ENCODE measurements at places on chromosomes 4 and X. TPM values are rescaled to one million over a fixed set of nuclear protein-coding genes. Genes with fewer than 3 reads are reported as not detected.

DNA sequence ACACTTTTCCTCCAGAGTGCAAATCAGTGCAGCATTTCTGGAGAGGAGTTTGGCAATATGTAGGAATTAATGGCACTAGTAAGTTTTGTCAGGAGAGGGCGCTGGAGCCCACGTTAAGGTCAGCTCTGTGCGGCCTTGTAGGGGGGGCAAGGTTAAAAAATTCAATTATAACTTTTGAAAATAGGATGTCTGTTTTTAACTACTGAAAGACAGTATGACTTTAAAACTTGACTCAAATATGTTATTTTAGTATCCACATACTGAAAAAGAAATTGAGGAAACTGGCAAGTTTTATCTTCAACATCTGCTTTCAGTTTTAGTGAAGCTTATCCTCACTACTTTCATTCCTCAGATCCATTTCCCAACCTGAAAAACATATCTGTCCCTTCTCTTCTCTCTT is 30.9 kb upstream of the HSD17B13 start:
- H3K36me3 ChIP-seq = peaks cover 4% of the 10 kb centered on the region
- no peaks in the 10 kb centered on the region for H3K4me1 ChIP-seq
- no peak overlapping the region for H3K27ac ChIP-seq
- no peaks in the 10 kb centered on the region for H3K27me3 ChIP-seq
- DNase-seq = no peak

DNA sequence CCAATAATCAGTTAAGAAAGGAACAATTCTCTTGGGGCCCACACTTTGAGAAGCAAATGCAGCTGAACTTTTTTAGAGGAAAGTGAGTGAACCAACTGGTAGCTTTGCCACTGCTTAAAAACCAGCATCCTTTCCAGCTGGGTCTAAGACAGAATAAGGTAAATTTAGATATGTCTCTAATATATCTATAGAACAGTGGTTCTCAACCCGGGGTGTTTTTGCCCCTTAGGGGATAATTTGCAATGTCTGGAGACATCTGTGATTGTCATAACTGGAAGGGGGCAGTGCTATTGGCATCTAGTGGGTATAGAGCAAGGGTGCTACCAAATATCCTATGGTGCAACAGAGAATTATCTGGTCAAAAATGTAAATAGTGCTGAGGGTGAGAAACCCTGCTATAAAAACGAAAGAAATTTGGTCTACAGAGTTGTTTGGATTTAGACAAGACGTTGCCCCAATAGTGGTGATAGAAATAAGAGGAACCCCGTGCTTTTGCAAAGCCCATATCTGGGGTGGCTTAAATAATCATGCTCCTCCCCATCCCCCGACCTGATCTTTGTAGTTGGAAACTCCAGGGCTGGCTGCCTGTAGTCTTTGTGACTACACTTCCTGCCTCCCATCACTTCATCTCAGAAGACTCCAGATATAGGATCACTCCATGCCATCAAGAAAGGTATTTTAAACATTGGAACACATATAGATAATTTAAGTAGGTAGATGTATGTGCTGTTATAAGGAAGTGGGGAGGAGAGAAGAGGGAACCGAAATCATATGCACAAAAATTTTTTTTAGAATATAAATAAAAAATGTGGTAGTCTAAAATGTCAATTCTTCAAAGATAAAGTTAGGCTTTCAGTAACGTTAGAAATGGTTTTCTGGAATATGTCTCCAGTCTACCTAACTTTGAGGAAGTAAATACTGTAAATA is at the start of gene TLR7:
TSS of gene TLR7 (plus strand) at position 622 of the 927 bp plus-strand sequence. CDS start 507 bp downstream, outside the sequence.
- H3K27me3 ChIP-seq = no peaks in the 10 kb centered on the region
- H3K27ac ChIP-seq = no peak within 1 kb of the TSS
- H3K36me3 ChIP-seq = no peaks in the 10 kb centered on the region
- H3K4me3 ChIP-seq = no peak within 1 kb of the TSS
- DNase-seq = no peak

- no peak for DNase-seq
- no peak overlapping the region for H3K4me3 ChIP-seq
- H3K36me3 ChIP-seq = no peaks in the 10 kb centered on the region
- no peaks in the 10 kb centered on the region for H3K4me1 ChIP-seq
- no peaks in the 10 kb centered on the region for H3K27me3 ChIP-seq
- no peak overlapping the region for H3K27ac ChIP-seq
Observed at GRCh38 chr4:181970366-181970765, 272.8 kb upstream of the TENM3 start.

- H3K27ac ChIP-seq = no peak overlapping the region
- no peak for DNase-seq
- no peaks in the 10 kb centered on the region for H3K36me3 ChIP-seq
- H3K27me3 ChIP-seq = no peaks in the 10 kb centered on the region
- H3K4me1 ChIP-seq = no peaks in the 10 kb centered on the region
Observed at GRCh38 chr4:19657856-19658255, 593.8 kb upstream of the SLIT2 start.

Gene PAPSS1
- total RNA-seq = 27.9 TPM

Gene FRAS1
- not detected for total RNA-seq

Gene USP38
- 28.8 TPM for total RNA-seq

Gene ADH7
- total RNA-seq = not detected

Gene TAF7L
- total RNA-seq = not detected
